Neural progenitor cell (in vitro differentiated cells): ENCODE measurements at places on chromosomes 6 and 20. TPM values are rescaled to one million over a fixed set of nuclear protein-coding genes. Genes with fewer than 3 reads are reported as not detected.

NRSN1 gene
- 0.19 and 0.31 TPM in 2 replicates for total RNA-seq

SLC22A1 gene
- total RNA-seq: 0.22 TPM in 1 of 2 replicates, not detected in the other

TREML2 gene
- total RNA-seq: not detected in 2 replicates

ARID1B gene
- total RNA-seq: 52.8 and 62.1 TPM in 2 replicates

SLC18B1 gene
- total RNA-seq: 4.2 and 5.1 TPM in 2 replicates

LY6G6F gene
- total RNA-seq: not detected in 2 replicates

COL12A1 gene
- total RNA-seq: 0.87 and 1.3 TPM in 2 replicates

PPP1R3G gene
- total RNA-seq: 0.15 and 0.36 TPM in 2 replicates

GSTA2 gene
- total RNA-seq: not detected in 2 replicates

PTPRT gene
- 0.37 and 1.1 TPM in 2 replicates for total RNA-seq

RBPJL gene
- total RNA-seq: not detected in 2 replicates

NEURL2 gene
- total RNA-seq: 0.24 and 1.2 TPM in 2 replicates

NT5E gene
- not detected in 2 replicates for total RNA-seq

HTR1B gene
- total RNA-seq: not detected in 2 replicates

DYNLT2 gene
- total RNA-seq: 3.3 and 4.7 TPM in 2 replicates

SNRNP48 gene
- total RNA-seq: 42.8 and 54.1 TPM in 2 replicates

GRCh38 chr20:34632870-34633452 is 43.9 kb downstream of the PIGU start:
- DNase-seq: no peak

- DNase-seq: no peak
These were observed 154.0 kb upstream of the KCNG1 start for GRCh38 chr20:51176876-51177275.

GRCh38 chr6:63821442-63821841 is 185.8 kb downstream of the PHF3 start:
- DNase-seq: no peak

DNA sequence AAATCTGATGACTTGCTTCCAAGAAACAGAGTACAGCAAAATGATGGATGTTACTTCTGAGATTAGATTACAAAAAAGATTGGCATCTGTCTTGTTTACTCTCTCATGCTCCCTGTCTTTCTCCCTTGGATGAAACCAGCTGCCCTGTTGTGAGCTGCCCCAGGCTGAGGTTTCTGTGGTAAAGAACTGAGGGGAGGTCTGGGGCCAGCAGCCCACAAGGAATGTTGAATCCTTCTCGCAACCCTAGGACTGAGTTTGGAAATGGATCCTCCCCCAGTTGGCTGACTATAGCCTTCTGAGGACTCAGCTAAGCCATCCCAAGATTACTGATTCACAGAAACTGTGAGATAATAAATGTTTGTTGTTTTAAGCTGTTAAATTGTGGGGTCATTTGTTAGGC is 5.6 kb upstream of the HECA start:
- DNase-seq: no peak

- no peak for DNase-seq
These were observed 192.6 kb upstream of the SLC24A3 start for GRCh38 chr20:19019734-19020364.

GRCh38 chr6:135265278-135265677 is 84.2 kb downstream of the MYB start:
- DNase-seq: no peak

GRCh38 chr20:38117205-38117604 is 47.9 kb downstream of the TGM2 start:
- DNase-seq: no peak

DNA sequence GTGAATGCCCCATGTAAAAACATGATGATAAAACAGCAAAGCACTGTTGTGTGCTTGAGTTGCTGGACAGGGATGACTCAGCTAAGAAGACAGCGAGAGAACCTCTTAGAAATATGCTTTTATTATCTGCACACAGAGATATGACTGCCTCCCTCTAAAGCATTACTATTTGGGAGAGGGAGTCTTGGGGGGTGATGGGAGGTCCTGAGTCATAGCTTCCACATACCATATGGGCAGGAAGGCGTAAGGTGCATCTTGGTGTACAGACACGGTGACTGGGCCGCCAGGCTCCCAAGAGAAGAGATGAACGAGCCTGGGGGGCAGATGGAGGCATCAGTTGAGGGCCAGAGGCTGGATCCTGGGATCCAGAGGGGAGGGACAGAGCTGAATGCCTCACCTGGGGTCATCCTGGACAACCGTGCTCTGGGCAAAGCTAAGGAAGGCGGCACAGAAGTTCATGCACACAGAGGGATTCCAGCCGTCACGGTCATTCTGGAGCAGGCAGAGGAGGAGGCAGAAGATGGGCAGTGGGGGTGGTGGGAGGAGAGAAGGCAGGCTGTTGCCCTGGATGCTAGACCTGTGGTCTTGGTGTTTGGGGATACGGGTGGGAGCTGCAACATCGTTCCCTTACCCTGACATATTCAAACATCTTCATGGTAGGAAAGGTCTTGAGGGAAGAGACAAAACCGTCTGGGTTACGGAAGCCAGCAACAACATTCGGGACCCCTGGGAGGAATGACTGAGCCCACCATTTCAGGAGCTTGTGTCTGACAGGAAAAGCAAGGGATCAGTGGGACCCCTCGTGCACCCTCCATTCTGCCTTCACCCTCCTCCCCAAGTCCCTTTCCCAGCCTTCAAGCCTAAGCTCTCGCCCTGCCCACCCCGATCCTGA is 2.0 kb downstream of the DXO start:
- DNase-seq: no peak

DNA sequence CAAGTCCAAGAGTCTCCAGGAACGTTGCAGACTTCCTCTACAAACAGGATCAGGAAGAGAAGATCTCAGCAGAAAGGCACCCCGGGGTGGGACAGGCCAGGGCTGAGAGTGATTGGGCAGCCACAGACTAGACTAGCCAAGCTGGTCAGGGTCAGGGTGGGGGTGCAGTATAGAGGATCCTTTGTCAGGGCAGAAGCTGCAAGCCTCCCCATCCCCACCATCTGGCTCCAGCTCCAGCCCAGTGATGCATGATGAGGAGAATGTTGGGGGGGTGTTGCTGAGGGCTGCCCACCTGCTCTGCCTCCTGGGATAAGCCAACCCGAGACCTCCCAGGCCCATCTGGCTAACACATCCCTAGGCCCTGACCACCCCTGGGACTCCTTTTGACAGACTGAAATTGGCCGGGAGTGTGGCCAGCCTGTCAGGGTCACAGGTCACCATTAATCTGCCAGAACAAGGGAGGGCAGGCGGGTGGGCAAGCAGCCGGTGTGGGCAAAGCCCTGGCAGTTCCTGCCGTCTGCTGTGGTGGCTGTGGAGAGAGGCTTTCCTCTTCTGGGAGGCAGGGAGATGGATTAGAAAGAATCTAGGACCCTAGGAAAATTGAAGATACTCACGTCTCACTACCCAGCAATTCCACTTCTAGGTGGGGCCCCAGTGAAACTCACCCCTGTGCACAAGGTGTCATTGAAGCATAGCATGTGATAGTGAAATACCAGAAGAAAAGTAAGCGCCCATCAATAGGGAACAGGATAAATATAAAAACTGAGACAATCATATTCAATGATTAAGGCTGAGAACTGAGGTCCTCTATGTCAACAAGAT is 22.1 kb upstream of the SNTA1 start:
- DNase-seq: peak; percentile 75

- DNase-seq: no peak
These were observed 21.7 kb upstream of the SLCO4A1 start for GRCh38 chr20:62620625-62621024.

DNA sequence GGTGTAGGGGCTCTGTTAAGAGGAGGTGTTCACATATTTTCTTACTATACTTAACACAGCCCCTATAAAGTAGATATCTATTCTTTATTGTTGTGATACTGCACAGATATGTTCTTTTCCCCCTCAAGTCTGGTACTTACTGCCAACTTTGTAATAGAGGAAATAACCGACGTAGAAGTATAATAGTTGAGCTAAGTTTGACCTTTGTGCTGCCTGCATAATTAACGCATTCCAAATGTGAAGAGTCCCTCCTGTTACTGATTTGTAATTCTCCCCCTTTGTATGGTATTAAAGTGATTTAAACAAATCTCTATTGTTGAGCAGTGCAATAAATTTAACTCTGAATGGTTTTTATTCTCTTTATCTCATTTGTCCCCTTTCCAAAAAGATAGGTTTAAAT is 39.0 kb downstream of the PHF3 start:
- DNase-seq: no peak

DNA sequence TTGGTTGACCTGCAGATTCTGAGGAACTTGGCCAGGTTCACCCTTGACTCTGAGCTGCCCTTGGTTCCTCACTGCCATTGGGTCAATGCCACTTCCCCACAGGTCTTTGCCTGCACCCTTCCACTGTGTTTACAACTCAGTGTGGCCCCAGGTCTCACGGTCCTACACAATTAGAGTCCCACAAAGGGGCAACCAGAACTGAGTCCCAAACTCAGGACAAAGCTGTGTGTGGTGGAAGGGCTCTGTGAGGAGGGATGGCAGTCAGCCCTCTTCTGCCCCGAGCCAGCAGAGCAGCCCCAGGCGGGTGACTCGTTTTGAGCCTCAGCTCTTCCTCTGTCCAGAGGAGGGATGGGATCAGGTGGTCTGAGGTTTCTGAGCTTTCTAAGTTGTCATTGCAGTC is 69.5 kb downstream of the NPEPL1 start:
- no peak for DNase-seq

DNA sequence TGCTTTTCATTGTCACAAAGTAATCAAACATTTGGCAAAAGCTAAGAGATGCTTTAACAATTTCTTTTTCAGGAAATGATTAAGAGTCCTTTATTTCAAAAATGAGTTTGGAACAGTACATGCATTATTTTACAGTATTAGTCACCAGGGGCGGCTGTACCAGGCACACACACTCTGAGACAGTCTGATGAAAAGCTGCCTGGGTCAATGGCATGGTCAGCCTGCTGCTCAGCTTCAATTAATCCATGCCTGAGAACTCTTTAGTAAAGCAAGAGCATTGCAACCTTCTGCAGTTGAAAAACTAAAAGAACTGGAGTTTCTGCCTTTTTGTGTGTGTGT is 105.5 kb downstream of the TULP4 start:
- DNase-seq: no peak

GRCh38 chr6:92043777-92044176 is 1375.6 kb downstream of the EPHA7 start:
- no peak for DNase-seq

DNA sequence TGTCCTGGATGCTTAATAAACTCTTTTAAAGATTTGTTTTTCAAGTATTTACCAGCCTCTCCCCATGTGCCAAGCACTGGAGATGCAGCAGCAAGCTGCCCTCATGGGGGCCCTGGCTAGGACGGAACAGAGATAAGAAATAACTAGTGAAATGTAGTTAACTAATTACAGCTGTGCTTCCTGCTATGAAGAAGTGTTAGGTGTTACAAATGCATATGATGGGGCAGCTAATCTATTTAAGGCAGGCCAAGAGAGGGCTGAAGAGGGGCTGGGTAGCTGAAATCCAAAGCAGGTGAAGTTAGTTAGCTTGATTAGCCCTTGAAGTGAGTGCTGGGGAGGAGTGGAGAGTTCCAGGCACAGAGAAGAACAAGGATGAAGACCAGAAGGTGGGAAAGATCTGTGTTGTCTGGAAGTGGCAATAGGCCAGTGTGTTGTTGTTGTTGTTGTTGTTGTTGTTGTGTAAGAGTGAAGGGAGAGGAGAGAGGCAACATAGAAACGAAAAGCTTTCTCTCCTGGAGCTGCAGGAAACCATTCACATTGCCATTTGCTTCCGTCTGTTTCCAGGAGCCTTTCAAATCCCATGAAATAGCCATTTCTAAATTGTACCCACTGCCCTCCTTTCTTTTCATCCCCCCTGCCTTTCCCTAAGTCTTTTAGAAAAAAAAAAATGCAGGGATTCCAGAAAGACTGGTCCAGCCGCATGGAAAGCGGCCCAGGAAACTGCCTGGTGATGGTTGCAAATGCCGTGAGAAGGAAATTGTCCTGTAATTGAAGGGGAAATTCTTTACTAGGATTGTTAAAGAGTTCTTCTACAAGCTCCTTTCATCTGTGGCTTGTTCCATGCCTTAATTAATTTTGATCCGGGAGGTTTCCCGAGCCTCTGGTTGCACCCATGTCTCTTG is 119.6 kb downstream of the TFAP2C start:
- no peak for DNase-seq

DNA sequence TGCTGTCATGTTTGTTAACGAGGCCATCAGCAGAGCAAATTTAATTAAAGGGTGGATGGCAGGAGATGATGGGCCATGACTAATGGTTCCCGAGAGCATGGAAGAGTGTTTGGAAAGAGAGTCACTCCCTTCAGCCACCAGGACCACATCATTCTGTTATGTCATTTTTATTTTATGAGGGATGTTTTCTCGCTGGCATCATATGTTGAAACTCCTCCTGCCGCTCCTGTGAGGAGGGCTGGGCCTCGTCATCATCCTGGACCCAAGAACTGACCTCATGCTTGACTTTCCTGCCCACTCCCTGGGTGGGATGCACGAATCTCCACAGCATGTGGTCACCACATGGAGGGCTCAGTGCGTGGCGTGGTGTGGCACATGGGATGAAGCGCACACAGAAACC is 86.4 kb upstream of the FRMD1 start:
- no peak for DNase-seq

GRCh38 chr6:15627821-15628220 is 35.0 kb downstream of the DTNBP1 start:
- no peak for DNase-seq

DNA sequence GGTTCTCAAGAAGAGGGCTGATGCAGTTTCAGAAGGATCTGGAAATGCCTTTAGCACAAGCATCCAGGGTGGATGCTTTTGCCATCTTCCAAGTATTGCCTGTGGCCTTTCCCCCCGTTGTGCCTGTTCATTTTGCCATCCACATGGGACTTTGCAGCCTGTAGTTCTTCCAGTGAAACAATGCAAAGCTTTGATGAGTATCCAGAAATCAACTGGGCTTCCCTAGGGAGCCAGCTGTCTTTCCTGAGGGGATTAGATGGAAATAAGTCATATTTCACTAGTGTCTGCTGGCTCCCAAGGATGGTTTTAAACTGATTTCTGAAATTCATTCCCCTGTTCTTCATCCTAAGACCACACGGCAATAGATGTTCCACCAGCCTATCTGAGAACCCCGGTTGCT is 63.3 kb downstream of the CAP2 start:
- no peak for DNase-seq

- no peak for DNase-seq
These were observed 48.9 kb downstream of the MRPL14 start for GRCh38 chr6:44078219-44078826.

DNA sequence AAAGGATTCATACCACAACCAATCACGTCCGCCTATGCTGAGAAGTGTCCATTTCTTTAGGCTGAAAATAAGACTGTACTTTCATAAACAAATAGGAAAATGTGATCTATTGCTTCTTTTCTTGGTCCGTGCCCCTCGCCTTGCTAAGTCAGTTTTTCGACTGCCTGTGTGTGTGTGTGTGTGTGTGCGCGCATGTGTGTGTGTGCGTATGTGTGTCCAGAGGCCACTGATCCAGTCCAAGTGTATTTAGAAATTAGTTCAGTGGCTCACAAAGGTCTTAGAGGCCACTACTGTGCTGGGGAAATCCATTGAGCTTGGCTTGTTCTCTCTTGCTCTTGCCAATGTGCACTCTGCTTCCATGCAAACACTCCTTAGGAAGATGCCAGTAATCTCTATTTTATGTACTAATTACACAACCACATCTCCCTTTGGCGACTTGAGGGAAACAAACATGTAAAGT is 50.5 kb downstream of the SLC22A23 start:
- DNase-seq: no peak
